HT-29 (cell line): ENCODE measurements at places on chromosomes 4 and X. TPM values are rescaled to one million over a fixed set of nuclear protein-coding genes. Genes with fewer than 3 reads are reported as not detected.
A peak's percentile ranks its signal among the peaks of the same experiment; 100 is the strongest.

Gene MAGEC3
- total RNA-seq, result not detected in 2 replicates

Gene F8A2
- not detected in 2 replicates for total RNA-seq

Gene OTC
- not detected in 2 replicates for total RNA-seq

Gene EDNRA
- not detected in 2 replicates for total RNA-seq

Gene BMX
- total RNA-seq, result not detected in 2 replicates

Gene SPOCK3
- not detected in 2 replicates for total RNA-seq

Gene SLC49A3
- 0.56 TPM in 1 of 2 replicates, not detected in the other for total RNA-seq

Gene PFKFB1
- not detected in 2 replicates for total RNA-seq

Gene S100G
- total RNA-seq, result not detected in 2 replicates

Gene CT45A3
- total RNA-seq, result not detected in 2 replicates

Gene STATH
- not detected in 2 replicates for total RNA-seq

Gene MAMLD1
- total RNA-seq, result 0.08 and 0.15 TPM in 2 replicates

Gene NUDT10
- total RNA-seq, result not detected in 2 replicates

Gene NKX1-1
- total RNA-seq, result not detected in 2 replicates

Gene TCEAL6
- total RNA-seq, result not detected in 2 replicates

Gene MTMR8
- 2.7 and 3.4 TPM in 2 replicates for total RNA-seq

Gene VSIG4
- not detected in 2 replicates for total RNA-seq

Gene COX7B2
- not detected in 2 replicates for total RNA-seq

Gene SYNPO2
- not detected in 2 replicates for total RNA-seq

Gene BMP15
- total RNA-seq, result not detected in 2 replicates

Gene AVPR2
- not detected in 2 replicates for total RNA-seq

Gene CCNG2
- total RNA-seq, result 5.6 and 6.0 TPM in 2 replicates

Gene GPC3
- total RNA-seq, result 0.16 and 1.3 TPM in 2 replicates

- DNase-seq, result no peak
Observed at GRCh38 chrX:134933911-134934310, 56.9 kb upstream of the SMIM10 start.

GRCh38 chrX:13254076-13254785, 65.6 kb downstream of the ATXN3L start:
- peak; percentile 47 for DNase-seq

DNA sequence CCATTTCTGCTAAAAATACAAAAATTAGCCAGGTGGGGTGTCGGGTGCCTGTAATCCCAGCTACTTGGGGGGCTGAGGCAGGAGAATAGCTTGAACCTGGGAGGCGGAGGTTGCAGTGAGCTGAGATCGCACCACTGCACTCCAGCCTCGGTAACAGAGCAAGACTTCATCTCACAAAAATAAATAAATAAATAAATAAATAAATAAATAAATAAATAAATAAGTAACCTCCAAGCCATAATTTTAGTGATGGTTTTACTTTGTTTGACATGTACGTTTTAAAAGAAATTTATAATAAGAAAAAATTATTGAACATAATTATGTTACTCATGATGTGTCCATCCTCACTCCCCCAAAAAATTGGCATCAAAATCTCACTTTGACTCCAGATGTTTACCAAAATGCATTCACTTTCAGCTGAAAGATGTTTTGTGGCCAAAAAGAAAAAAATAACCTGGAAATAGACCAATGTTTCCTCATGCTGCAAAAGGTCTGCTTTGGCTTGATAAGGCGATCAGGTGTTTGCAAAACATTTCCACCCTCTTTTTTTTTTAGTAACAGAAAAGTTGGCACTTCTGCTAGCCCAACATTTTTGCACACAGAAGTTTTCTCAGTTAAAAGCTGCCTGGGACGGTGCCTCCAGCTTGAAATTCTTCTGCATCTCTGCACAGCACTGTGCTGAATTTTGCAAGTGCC, 42.2 kb upstream of the DHRSX start:
- DNase-seq, result no peak

- no peak for DNase-seq
Observed at GRCh38 chrX:3280706-3281105, 65.7 kb downstream of the MXRA5 start.

GRCh38 chrX:29940750-29941149, 274.6 kb upstream of the MAGEB2 start:
- no peak for DNase-seq

GRCh38 chr4:152943672-152944071, 7.5 kb downstream of the FHDC1 start:
- DNase-seq, result no peak

GRCh38 chr4:120749445-120750151, 172.9 kb downstream of the PRDM5 start:
- no peak for DNase-seq

- DNase-seq, result no peak
Observed at GRCh38 chr4:122875949-122876348, 46.4 kb downstream of the NUDT6 start.

- no peak for DNase-seq
Observed at GRCh38 chrX:3345281-3346191, 916 bp downstream of the MXRA5 start.

- DNase-seq, result no peak
Observed at GRCh38 chr4:150235808-150236271, 157.6 kb downstream of the DCLK2 start.

GRCh38 chrX:112888916-112889315, 48.3 kb upstream of the AMOT start:
- no peak for DNase-seq

DNA sequence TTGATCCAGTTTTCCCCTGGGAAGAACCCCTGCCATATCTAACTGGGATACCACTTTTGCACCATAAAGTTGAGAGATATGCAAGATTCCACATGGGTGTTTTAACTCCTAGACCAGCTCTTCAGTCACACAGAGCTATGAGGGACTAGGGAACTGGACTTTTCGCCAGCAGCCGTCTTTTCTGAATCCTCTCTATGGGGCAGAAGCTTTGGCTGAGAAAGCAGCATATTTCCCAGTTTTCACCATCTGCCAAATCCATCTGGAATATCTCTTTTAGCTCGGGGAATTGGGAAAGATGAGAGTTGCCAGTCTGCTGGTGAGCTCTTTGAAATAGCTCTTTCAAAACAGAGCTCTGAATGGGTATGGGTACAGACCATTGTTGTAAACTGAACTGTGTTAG, 20.9 kb downstream of the APOOL start:
- no peak for DNase-seq

DNA sequence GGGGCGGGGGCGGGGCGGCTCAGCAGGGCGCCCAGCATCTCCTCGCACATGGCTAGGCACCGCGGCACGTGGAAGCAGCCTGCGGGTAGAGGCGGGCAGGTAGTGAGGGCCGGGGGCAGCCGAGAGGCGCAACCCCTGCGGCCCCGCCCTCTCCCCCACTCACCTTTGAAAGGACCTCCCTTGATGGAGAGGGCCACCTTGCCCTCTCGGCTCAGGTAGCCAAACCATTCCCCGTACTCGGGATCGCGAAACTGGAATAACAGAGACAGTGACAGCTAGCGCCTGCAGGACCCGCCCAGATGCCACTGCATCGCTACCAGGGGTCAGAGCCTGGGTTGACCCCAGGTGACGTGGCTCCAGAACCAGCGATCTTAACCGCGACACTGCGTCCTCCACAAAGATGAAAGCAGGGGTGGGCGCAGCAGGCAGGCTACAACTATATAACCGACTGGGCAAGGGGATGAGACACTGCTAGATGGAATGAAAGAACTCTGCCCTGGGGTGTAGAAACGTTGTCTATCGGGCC, 552 bp upstream of the NAA10 start:
- peak; percentile 46 for DNase-seq

DNA sequence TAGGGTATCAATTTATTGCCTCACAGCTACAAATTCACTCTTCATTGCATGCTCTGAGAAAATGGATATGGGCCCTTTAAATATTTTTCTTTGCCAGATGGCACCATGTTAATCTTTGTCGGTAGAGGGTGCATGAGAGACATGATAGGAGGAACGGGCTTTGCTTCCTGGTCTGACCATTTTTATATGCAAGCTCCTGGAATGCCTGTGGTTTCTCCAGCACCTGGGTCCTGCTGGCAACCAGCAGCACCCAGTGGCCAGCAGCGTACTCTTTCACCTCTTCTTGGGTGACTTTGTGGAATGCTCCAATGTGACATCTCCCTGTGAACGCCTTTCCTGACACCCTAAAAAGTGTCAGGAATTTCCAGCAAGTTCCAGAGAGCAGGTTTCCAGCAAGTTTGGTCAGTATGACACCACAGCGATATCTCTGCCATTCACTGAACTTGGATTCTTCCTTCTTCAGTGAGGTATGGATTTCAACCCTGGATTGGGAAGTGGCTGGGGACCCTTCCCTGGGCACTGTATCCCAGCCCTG, 140.3 kb upstream of the PGRMC2 start:
- peak; percentile 91 for DNase-seq

- DNase-seq, result peak; percentile 48
Observed at GRCh38 chr4:169024762-169025161, 14.7 kb upstream of the CBR4 start.

- DNase-seq, result no peak
Observed at GRCh38 chr4:158817562-158818296, 48.9 kb downstream of the FNIP2 start.

GRCh38 chrX:96445531-96446065, 239.0 kb upstream of the DIAPH2 start:
- peak; percentile 53 for DNase-seq

- no peak for DNase-seq
Observed at GRCh38 chrX:123424546-123424945, 240.5 kb downstream of the GRIA3 start.

- no peak for DNase-seq
Observed at GRCh38 chr4:173074501-173074946, 94.1 kb upstream of the GALNT7 start.

- no peak for DNase-seq
Observed at GRCh38 chrX:79618280-79618679, 251.1 kb upstream of the ITM2A start.

DNA sequence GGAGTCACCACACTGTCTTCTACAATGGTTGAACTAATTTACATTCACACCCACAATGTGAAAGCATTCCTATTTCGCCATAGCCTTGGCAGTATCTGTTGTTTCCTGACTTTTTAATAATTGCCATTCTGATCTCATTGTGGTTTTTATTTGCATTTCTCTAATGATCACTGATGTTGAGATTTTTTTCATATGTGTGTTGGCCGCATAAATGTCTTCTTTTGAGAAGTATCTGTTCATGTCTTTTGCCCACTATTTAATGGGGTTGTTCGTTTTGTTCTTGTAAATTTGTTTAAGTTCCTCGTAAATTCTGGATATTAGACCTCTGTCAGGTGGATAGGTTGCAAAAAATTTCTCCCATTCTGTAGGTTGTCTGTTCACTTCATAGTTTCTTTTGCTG, 519.1 kb downstream of the STPG2 start:
- DNase-seq, result no peak

DNA sequence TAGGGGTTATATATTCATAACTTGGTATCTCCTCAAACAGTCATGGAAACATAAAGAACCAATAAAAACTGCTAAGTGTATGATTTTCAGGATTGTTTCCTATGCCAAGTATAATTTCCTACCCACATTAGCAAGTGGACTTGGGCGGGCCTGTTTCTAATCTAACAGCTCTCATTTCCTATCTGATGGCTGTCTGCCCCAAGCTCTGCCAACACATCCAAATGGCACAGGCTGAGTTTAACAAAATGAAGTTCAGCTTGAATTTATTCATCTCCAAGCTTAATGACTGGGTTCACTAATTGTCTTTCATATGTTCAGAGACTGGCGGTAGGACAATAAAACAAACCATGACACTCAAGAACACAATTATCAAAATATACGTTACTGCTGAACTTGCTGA, 55.5 kb upstream of the S100G start:
- DNase-seq, result no peak

GRCh38 chr4:139184129-139184528, 7.1 kb upstream of the ELF2 start:
- DNase-seq, result no peak

- no peak for DNase-seq
Observed at GRCh38 chr4:93384887-93385286, 443.7 kb upstream of the ATOH1 start.

DNA sequence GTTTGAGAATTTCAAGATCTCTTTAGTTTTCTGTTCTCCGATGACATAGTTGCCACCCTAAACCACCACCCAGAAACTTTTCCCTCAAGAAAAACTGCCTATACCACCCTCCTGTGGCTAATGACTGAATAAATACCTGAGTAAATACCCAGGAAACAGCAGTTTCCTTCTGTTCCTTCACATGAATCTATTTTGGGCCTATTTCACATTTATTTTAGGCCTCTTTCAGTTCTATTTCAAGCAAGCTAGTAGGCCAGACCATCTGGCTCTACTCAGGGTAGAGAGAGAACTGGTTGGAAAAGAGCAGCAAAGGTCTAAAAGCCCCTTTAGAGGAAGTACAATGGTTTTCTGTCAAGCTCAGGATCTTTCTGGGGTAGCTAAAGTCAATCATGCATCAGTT, 23.4 kb downstream of the ARHGEF9 start:
- no peak for DNase-seq

GRCh38 chr4:8092282-8092681, 66.3 kb downstream of the ABLIM2 start:
- no peak for DNase-seq

DNA sequence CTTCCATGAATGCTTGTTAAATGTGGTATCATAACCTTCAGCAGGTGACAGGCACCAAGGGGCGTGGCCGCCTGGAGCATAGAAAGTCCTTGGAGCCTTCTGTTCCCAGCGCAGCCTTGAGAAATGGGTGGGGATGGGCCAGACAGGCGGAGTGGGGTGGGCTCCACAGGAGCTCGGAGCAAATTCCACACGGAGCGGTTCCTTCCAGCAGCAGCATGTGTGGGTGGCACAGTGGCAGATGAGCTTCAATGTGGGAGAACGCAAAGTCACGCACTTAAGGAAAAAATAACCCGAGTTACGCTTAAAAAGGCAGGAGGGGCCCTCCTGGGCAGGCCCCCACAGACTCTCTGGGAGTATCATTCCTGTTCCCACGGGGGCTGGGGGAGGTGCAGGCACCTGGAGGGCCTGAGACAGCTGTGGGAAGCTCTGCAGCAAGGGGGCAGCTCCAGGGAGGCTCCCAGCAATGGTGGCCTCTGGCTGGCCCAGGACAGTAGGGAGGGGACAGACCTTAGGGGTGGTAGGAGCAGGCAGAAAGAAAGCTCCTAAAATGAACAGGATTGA, 15.3 kb downstream of the TMEM271 start:
- DNase-seq, result no peak

DNA sequence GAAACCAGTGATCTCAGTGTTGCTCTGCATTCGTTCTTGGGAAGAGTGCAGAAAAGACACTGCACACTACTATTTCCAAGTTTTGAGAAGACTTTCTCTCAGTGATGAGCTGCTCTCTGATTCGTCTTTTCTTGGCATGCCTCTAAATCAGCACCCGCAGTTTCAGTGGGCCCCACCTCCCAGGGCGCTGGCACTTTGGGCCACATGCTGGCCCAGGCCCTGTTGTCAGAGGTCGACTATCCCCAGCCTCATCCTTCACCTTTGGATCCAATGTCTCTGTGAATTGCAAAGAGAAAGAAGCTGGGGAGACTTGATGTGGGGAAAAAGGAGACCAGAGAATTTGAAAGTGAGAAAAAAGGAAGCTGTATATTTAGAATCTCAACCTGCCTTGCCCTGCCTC, 644.1 kb upstream of the PITX2 start:
- DNase-seq, result no peak

- DNase-seq, result no peak
Observed at GRCh38 chr4:86108137-86108536, 251.7 kb downstream of the MAPK10 start.

DNA sequence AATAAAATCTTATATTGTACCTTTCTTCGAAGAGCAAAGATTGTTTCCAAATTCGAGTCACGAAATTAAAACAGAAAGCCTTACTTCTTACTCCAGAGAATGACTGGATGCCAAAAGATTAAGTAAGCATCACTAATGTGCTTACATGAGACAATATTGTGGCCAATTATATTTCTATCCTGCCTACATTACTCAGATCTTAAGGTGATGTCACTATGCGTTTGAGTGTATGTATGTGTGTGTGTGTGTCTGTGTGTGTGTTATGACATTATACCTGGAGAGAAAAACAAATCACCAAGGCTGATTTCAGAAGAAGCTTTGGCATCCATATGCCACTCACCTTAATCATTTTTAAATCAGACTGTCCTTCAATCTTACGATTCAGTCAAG, 556.3 kb downstream of the PPARGC1A start:
- DNase-seq, result no peak
